Left lobe of liver (tissue), 2 donors: ENCODE measurements at places on chromosomes 6 and 20. TPM values are rescaled to one million over a fixed set of nuclear protein-coding genes. Genes with fewer than 3 reads are reported as not detected.

The ELOVL4 gene
- not detected for total RNA-seq

The CGA gene
- 0.25 TPM for total RNA-seq

The OTOR gene
- total RNA-seq = not detected

The CCDC170 gene
- 0.45 TPM for total RNA-seq

The KIAA1755 gene
- total RNA-seq = 2.7 TPM

DNA sequence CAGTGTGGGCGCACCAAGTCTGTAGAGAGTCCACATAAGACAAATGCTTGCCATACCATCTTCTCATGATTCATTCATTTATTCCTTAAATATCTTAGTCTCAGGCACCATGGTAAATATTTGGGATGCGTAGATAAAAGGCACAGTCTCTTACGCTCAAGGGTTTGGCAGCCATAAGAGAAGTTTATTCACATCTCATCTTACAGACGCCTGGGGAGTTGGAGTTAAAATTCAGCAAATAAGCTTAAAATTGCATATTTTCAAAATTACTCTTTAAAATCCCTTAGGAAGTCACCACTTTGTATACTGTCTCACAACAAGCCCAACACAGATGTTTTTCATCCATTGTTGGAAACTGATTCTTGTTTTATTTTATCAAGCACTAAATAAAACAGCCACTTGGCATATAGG, 363.3 kb downstream of the KIF16B start:
- DNase-seq = no peak

DNA sequence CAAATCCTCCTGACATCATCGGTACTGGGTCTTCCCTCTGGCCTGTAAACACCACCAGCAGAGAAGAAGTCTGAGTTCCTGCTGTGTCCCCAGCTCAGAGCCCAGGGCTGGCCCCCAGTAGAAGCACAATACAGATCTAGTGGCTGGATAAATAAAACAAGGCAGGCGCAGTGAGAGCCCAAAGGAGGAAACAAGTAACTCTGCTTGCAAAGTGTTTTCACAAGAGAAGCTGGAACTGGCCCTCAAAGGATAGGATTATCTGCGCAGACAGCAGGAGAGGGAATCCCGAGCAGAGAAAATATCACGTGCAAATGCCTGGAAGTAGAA, 205.1 kb downstream of the ZDHHC14 start:
- no peak for DNase-seq

- no peak for DNase-seq
Observed at GRCh38 chr6:114276783-114277182, 66.0 kb downstream of the HS3ST5 start.

- no peak for DNase-seq
Observed at GRCh38 chr6:87213364-87213763, 58.0 kb downstream of the ZNF292 start.

GRCh38 chr20:23601715-23602114, 4.0 kb downstream of the CST9 start:
- DNase-seq = no peak

GRCh38 chr20:62296724-62297448, 5.9 kb upstream of the ADRM1 start:
- peak; percentile 89 for DNase-seq

DNA sequence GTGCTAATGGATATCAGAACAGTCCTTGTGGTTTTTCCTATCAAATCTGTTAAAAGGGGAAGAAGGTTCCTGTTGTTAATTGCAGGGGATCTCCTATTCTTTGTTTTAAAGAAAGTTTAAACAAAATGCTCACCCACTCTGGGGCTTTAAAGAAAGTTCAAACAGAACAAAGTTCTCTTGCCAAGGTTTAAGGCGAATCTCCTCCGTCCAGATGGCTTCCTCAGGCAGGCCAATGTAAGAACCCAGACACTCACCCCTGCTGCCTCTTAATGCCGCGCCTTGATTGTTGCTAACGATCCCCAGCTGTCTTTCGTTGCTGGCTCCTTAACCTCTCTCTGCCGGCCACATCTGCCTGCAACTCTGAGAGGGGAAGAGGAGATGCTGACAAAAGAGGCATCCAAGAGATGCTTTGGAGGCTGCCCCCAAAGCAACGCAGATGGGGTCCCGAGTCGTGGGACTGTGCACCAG, 235.0 kb upstream of the PRDM1 start:
- no peak for DNase-seq

- DNase-seq = no peak
Observed at GRCh38 chr6:67683960-67684359, 951.1 kb upstream of the ADGRB3 start.

DNA sequence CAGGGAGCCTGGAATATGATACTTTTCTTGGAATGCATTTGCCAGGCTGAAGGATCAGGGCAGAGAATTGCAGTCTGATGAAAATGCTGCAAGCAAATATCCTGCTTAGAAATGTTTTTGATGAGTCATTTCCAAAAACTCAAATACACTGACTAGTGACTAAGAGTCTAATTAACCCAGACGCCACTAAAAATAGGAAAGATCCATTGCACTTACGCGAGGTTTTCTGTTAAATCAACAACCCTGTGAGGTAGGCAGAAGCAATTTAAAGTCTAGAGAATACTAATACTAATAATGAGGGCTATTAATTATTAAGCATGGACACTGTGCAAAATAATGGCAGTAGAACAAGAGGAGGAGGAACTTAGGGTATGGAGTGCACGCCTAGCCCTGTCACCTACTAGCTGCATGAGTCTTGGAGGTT, 130.1 kb upstream of the DOK5 start:
- DNase-seq = no peak
